Cortex of kidney (tissue), 1 donor: ENCODE measurements at places on chromosomes 7 and 10.

DNA sequence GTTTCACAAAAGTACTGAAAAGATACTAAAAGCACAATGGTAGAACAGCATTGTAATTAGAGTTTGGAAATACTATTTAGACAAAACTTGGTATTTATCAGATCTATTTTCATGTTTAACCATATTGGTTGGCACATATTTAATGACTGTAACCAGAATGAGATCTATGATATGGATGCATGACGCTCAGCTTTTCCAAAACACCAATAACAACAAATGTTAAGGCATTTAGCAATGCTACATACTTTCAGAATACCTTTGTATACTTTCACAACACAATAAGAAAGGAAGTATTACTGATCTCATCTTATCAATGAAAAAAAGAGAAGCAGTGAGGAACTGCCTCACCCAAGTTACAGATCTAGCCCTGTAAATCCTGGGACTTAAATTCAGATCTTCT, 74.8 kb downstream of the THSD7A start:
- DNase-seq, result no peak

DNA sequence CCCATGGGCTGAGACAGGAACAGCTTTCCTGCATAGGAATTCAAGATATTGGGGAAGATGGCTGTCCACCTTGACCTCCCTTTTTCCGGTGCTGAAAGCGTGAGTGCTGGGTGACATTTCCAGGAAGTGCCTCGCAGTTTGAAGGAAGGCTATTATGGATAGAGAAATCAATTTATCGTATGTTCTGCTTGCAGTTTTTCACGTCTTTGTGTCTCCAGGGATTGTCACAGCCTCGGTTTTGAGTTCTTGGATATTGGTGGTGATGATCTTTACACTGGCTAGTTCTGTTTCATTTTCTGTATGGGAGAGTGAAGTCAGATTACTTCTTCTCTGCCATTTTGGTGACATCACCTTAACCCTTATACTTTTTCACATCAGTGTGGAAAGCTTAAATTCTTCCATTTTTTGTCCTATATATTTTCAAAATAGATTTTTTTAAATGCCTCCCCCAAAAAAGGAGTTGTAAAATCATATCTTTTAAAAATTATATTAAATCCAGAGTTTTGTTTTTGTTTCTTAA, 102.5 kb upstream of the APBB1IP start:
- DNase-seq, result no peak

DNA sequence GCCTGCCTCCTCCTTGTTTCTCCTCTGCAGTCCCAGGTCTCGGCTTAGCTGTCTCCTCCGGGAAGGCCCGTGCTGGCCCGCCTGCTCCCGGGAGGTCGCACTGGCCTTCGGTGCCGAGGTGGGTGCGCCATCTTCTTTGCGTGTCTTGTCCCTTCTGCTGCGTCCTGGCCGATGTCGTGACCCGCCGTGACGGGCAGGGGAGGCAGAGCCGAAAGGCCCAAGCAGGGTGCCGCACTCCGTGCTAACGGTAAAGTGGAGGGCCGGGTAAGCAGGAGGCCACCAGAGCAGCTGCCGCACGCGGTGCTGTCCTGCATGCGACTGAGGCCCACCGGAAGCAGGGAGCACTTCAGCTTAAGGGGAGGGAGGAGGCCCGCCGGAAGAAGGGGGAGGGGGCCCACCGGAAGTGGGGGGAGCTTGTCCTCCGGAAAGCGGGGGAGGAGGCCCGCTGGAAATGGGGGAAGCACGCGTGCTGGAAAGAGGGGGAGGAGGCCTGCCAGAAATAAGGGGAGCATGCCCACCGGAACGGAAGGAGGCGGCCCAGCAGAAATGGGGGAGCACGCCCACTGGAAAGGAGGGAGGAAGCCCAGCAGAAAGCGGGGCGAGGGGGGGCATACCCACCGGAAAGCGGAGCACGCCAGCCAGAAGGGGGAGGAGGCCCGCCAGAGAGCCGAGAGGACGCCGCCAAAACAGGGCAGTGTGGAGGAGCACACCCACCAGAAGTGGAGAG, 71.4 kb downstream of the PROSER2 start:
- DNase-seq, result no peak

DNA sequence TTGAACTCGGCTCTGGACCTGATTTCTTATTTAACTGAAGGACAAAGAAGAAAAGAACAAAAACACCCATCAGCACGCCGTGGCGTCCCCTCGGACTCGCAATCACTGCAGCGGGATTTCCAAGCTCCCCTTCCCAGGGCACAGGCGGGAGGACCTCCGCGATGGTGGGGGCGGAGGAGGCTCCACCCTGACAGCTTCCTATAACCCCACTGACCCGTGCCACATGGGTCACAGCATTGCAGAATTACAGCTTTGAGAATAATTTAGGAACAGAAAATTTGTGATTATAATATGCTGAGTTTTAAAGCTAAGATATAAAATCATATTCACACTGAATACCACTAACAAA, 129.7 kb upstream of the SEC61G start:
- DNase-seq, result no peak

DNA sequence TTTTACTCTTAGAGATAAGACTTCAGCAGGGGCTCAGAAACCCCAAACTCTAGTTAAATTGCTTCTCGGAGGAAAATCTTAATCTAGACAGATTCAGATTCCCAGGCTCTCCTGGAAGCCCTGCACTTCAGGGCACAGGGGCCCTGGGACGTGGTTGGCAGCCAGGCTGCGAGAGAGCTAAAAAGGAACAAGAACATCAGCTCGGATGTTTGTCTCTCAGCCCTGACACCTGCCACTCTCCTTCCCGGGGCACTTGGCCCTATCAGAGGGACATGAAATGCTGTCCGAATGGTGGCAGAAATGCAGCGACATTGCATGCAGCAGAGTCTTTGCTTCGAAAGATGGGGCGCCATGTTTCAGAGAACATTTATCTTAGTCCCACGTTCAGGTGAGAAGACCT, 166.8 kb downstream of the CCDC3 start:
- DNase-seq, result no peak

GRCh38 chr10:81200801-81201200, 663.1 kb downstream of the SH2D4B start:
- DNase-seq, result no peak

GRCh38 chr7:1458683-1459511, at the start of gene MICALL2:
TSS of gene MICALL2 (minus strand) at chr7:1459470. CDS start at chr7:1459326, 144 bp downstream.
- no peak for DNase-seq

- no peak for DNase-seq
Measured at GRCh38 chr10:33332183-33333065, 2.0 kb downstream of the NRP1 start.

- DNase-seq, result no peak
Measured at GRCh38 chr10:21579291-21579690, 45.3 kb downstream of the MLLT10 start.

DNA sequence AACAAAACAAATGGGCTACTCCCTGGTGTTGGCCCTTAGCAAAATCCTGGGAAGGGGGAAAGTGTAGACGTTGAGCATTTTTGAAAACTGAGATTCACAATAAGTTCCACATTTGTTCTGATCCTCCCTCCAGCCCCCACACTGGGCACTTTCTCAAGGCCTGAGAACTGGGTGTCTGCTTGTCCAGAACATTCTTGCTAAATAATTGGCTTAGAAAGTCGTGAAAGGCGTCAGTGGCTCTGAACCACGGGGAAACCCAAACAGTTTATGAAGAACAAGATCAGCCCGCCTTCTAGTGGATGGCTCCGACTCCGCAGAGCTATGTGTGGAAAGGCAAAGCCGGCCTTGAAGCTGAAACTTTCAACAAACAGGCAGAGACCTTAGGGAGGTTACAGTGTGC, 370.1 kb downstream of the PRPF18 start:
- no peak for DNase-seq

GRCh38 chr10:107032700-107033401, 131.7 kb downstream of the SORCS1 start:
- no peak for DNase-seq

DNA sequence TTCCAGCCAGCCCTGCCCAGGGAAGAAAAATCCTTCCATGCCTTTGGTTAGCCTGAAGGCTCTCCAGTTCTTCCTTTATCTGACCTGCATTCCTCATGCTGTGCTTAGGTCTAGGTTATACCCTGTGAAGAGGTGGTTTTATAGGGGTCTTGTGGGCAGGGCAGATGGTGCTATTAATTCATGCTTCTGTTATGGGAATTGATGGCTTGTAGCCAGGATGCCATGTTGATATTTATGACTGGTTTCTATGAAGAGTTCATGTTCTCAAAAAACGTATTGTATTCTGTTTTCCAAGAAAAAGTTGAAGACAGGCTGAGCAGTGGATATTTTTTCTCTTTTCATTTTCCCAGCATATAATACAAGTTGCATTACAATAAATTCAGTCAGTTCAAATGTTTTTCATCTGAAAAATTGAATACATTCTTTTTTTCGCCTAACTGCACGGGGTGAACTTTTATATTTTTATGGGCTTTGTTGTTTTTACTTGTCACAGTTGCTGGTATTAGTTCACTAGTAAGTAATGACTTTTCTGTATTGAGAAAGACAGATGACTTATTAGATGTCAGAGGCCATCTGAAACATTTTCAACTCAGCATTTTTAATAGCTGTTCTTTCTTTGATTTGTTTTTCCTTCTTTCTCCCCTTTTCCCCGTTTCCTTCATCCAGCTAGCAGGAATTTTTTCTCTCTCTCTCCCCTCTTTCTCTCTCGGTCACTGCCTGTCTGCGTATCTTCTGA, 322.8 kb downstream of the LRMDA start:
- no peak for DNase-seq

GRCh38 chr7:585229-585711, 65.6 kb upstream of the PDGFA start:
- DNase-seq, result no peak

DNA sequence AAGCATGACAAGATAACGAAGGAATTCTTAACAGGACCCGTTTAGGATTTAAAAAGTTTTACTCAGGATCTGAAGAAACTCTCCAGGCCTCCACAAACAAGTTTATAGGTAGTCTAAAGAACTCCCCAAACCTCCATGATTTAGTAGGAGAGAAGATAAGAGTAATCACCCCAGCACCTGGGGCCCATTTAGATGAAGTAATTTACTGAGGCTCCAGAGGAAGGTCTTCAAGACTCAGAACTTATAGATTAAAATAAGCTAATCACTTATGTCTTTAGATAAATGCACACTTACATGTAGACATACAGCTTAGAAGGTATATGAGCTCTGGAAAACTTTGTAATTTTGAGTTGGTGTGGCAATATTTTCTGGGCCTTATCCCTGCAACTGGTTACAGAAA, 123.8 kb downstream of the HBP1 start:
- no peak for DNase-seq

- DNase-seq, result no peak
Measured at GRCh38 chr7:137804836-137805235, 41.9 kb downstream of the DGKI start.

DNA sequence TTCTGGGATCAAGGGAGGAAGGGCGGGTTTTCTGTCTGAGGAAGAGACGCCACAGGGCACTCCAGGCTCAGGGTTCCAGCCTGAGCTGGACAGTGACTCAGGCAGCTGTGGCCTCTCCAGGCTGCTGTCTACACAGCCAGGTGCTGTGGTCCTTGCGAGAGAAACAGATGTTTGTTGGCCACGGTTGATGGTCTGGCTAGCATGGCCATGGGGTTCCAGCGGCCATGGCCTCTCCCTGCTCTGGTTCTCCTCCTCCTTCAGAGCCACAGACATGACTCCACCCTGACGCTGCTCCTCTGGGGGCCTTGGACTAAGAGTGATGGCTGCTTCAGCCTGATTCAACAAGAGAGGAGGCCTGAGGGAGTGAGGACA, 75.9 kb downstream of the AFAP1L2 start:
- DNase-seq, result no peak

- no peak for DNase-seq
Measured at GRCh38 chr10:24340883-24341282, 131.9 kb downstream of the KIAA1217 start.

GRCh38 chr10:125023862-125024496, 82.1 kb downstream of the ZRANB1 start:
- DNase-seq, result no peak

DNA sequence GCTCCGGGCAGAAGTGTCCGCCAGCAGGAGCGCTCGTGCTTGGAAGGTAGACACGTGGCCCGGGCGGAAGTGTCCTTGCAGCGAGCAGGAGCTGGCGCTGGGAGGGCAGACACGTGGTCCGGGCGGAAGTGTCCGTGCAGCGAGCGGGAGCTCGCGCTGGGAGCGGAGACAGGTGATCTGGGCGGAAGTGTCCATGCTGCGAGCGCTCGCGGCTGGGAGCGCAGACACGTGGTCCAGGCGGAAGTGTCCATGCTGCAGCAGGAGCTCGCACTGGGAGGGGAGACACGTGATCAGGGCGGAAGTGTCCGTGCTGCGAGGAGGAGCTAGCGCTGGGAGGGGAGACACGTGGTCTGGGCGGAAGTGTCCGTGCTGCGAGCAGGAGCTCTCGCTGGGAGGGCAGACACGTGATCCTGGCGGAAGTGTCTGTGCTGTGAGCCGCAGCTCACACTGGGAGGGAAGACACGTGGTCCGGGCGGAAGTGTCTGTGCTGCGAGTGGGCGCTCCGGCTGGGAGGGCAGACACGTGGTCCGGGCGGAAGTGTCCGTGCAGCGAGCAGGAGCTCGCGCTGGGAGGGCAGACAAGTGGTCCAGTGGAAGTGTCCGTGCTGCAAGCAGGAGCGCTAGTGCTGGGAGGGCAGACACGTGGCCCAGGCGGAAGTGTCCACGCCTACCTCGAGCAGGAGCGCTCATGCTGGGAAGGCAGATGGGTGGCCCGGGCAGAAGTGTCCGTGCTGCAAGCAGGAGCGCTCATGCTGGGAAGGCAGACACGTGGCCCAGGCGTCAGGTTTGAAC, 41.1 kb upstream of the PRKAR1B start:
- peak; percentile 81 for DNase-seq

DNA sequence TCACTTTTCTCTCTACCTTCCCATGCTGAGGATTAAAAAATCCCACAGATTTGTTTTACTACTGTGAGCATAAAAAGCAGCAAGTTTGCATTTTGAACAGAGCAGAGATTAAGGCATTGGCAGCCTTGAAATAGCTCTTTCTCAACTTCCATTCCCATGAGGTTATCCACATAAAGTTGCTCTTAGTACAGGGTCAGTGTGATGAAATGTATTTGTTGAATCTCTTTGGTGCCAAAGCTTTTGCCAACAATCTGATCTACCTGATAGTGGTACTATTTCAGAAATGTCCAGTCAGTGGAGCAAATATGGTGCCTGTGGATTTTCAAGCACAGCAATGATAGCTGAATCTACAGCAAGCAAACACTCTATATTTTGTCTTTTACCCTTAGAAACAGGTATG, 254.8 kb downstream of the INHBA start:
- no peak for DNase-seq

GRCh38 chr10:120744040-120744439, 107.1 kb upstream of the WDR11 start:
- no peak for DNase-seq

DNA sequence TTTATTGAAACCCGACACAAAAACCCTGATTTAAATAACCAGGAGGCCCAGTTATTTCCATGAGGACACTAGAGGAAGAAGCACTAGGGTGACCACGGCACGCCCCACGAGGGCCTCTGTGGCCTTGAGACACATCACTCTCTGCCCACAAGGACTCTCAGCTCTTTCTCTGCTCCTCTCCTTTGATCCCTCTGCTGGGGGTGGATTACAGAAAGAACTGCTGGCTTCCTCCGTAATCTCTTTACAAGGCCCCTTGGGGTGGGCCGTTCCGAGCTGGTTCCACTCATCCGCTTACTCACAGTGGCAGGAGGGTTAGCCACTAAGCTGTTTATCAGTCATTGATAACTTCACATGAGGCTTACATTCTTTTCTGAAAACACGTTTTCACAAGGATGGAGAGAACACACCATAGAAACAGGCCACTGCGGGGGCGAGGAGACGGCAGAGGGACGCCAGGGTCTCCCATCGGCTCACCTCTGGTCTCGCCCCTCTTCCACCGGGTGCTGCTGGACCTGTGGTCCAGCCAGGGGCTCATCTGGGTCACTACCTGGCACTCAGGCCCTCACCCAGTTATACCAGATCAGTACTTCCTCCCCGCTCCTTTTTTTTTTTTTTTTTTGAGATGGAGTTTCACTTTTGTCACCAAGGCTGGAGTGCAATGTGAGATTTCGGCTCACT, 17.6 kb upstream of the PFKFB3 start:
- DNase-seq, result no peak
